Esophagus squamous epithelium (tissue), 5 donors: ENCODE measurements at places on chromosomes 7 and 10.

GRCh38 chr10:89262086-89263051 is 10.8 kb upstream of the LIPA start:
- DNase-seq = no peak

DNA sequence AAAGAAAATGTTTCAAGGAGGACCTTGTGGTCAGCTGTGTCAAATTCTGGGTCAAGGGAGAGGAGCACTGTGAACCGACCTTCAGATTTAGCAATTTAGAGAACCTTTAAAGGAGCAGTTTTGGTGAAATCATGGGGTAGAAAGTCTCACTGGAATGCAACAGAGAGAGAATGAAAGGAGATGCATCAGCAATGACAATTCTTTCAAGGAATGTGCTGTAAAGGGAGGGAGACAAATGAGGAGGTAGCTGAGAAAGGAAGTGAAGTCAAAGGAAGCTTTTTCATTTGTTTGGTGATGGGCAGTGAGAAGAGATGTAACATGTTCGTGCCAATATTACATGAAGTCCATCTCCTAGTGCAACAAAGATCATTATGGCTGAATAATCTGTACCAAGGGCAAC is 166.0 kb downstream of the TSPAN12 start:
- no peak for DNase-seq

DNA sequence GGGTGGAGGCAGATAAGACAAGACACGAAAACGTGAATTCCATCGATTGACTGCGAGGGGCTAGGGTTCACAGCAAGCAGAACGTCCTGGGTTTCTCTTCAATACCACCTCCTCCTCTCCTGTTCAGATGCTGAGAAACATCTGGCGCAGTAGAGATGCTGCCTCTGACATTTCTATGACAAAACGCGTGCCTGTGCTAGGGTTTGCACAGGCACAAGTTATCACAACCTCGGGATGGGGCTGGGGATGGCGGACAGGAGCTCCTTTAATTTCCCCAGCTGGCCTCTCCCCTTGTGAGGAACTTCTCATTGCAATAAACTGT is 99.8 kb upstream of the SVIL start:
- no peak for DNase-seq

- no peak for DNase-seq
Observed at GRCh38 chr10:72812415-72812752, 81.2 kb upstream of the OIT3 start.

DNA sequence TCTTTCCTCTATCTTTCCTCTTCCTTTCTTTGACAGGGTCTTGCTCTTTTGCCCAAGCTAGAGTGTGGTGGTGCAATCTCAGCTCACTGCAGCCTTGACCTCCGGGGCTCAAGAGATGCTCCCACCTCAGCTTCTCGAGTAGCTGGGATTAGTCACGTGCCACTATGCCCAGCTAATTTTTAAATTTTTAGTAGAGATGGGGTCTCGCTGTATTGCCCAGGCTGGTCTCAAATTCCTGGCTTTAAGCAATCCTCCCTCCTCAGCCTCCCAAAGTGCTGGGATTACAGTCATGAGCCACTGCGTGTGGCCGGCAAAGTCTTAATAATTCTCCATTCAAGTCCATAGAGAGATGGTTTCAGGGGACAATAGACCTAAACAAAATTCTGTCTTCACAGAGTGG is 40.2 kb downstream of the COL26A1 start:
- DNase-seq = no peak

- DNase-seq = no peak
Observed at GRCh38 chr7:112622159-112622715, 141.4 kb downstream of the LSMEM1 start.
